ENCODE measurements at places on chromosomes 5 and 9. TPM values are rescaled to one million over a fixed set of nuclear protein-coding genes. Genes with fewer than 3 reads are reported as not detected.

The HK3 gene
- total RNA-seq: under 0.01 TPM

The OR13J1 gene
- total RNA-seq: not detected

The EEIG1 gene
- total RNA-seq: 26.3 TPM

The ADAMTS12 gene
- total RNA-seq: 135 TPM

The ANKRD55 gene
- total RNA-seq: 0.44 TPM

The ARSI gene
- 54.7 TPM for total RNA-seq

The CNTNAP3 gene
- total RNA-seq: 1.4 TPM

The C9 gene
- 0.44 TPM for total RNA-seq

The DCAF10 gene
- 40.0 TPM for total RNA-seq

The ANKDD1B gene
- total RNA-seq: not detected

The ANKH gene
- 10.9 TPM for total RNA-seq

The MTAP gene
- 63.4 TPM for total RNA-seq

The MZB1 gene
- total RNA-seq: 0.29 TPM

The ANXA6 gene
- total RNA-seq: 616 TPM

The NR5A1 gene
- total RNA-seq: not detected

The SPATA31D4 gene
- total RNA-seq: not detected
